ENCODE measurements at places on chromosomes 12 and 14.

DNA sequence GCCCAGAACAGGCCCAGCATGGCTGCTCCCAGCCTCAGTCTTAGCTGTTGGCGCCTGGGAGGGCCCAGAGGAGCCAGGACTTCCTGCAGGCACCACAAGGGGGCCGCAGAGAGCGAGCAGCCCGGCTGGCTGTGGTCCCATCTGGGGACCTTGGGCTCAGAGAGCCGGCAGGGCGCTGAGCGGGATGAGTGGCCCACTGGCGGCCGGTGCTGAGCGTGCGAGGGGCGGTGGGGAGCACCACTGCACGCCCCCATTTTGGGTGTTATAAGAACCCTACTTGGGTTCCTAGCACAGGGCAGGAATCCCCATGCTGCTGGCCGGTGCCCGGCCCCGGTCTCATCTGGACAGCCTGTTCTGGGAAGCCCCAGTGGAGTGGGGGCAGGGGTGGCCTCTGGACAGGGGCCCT lies 25.9 kb upstream of the CRIP2 start:
- DNase-seq = peak; percentile 60

DNA sequence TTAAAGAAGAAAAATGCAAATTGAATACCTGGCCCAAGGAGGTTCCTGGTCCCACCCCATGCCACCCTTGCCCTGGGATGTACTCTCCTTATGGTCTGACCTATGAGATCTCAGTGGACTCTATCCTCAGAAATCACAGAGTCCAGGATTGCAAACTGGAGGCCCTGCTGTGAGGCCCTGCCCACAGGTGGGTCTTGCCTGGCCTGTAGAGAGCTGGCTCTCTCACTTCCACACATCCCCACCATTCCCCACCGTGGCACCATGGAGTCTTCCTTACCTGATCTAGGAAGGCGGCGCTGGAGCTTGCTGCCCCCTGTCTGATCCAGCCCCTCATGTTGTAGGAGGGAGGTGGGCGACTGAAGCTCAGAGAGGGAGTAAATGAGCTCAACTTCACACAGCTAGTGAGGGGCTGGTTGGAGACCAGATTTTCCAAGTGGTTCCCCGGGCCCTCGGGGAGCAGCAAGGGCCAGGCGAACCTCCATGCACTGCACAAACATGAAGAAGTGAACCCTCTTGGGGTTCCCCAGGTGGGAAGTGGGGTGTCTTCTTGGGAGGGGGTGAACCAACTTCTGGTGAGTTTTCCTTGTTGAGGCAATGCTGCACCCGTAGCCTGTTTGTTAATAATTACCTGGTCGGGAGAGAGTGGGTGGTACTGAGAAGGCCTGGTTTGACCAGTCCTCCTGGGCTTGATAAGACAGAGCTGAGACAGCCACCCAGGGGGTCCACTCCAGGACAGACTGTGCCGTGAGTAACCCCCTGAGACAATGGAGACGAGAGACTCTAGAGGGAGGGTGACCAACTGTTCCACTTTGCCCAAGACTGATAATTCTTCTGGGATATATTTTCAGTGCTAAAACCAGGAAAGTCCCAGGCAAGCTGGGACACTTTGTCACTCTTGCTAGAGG lies at the start of gene SERPINA4:
Gene SERPINA4 (plus strand): TSS at position 692 of the 905 bp plus-strand sequence. CDS start 2,041 bp downstream, outside the sequence.
- DNase-seq = no peak

DNA sequence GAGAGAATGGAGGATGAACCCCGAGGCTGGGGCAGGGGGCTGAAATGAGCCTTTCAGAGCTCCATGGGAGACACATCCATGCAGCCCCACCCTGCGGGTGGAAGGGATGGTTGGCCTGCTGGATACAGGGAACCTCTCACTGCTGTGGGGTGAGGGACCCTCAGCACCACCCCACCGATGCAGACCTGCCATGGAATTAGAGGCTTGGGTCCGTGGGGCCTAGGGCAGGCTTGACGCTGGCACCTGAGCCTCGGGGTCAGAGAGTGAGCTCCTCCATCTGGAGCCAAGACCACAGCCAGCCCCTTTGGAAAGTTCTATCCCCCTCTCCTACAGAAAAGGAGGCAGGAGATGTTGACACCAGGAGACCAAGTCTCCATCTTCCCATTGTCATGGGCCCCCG lies 7.4 kb upstream of the KRT74 start:
- no peak for DNase-seq

GRCh38 chr14:73460691-73461127 lies 2.4 kb upstream of the NUMB start:
- DNase-seq = no peak

GRCh38 chr14:84340938-84341337 lies 1189.0 kb upstream of the FLRT2 start:
- no peak for DNase-seq

- DNase-seq = no peak
Observed at GRCh38 chr12:5456906-5457305, 25.0 kb downstream of the NTF3 start.

DNA sequence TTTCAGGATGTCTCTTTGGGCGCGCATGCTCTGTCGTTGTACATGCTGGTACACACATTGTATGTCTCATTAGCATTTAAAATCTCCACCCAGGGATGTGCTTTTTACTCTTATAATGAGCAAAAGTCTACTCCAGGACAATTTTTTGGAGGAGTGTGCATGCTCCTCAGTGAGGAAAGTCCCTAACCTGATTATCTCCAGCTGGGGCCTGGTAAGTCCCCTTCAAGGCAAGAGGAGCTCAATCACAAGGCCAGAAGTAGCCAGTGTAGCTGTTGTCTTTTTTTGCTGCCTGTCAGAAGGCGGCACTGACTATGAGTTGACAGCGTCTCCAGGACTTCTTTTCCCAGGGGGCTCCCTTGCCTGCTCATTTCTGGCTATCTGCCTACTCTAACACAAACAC lies 218.3 kb upstream of the CNTN1 start:
- DNase-seq = no peak

Measured in stimulated activated effector memory CD8-positive, alpha-beta T cell treated with anti-CD3 and anti-CD28 coated beads, Interleukin-12 subunit alpha, Interleukin-12 subunit beta, amount 100 ng/mL, for 72 hours (primary cell).